ENCODE measurements at places on chromosomes 7 and 10.

GRCh38 chr7:131182446-131183058, 145.1 kb upstream of the MKLN1 start:
- no peak for DNase-seq

DNA sequence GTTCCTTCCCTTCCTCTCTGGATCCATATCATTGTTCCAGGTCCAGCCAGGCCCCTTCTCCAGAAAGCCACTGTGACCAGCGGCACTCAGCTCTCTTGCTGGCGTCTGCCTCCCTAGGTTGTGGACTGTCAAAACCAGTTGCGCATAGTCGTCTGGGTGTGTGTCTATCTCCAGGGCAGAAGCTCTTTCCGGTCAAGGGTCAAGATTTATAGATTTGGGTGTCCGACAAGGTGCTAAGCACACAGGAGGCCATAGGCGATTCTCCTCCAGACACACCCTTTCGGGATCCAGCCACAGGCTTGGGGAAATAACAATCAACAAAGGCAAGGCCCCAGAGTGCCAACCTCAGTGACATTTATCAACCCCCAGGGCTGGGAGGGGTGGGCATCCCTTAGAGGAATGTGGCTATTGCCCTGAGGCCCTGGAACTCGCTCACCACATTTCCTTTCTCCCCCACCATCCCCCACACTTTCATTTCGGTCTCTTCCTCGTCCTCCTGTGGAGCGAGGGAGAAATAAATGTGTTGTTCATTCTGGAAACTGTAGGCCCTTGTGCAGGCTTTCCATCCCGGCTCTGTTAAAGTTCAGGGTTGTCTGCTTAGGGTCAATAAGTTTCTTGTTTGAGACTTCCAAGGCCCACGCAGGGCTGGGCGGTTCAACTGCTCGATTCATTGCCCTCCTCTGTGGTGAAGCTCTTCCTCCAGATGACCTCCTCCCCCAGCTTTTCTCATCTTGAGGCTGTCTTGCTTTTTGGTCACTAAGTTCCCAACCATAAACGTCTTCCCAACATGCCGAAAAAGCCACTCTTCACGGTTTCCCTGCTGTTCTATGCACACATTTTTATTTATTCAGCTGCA, 57.9 kb downstream of the AFAP1L2 start:
- no peak for DNase-seq

DNA sequence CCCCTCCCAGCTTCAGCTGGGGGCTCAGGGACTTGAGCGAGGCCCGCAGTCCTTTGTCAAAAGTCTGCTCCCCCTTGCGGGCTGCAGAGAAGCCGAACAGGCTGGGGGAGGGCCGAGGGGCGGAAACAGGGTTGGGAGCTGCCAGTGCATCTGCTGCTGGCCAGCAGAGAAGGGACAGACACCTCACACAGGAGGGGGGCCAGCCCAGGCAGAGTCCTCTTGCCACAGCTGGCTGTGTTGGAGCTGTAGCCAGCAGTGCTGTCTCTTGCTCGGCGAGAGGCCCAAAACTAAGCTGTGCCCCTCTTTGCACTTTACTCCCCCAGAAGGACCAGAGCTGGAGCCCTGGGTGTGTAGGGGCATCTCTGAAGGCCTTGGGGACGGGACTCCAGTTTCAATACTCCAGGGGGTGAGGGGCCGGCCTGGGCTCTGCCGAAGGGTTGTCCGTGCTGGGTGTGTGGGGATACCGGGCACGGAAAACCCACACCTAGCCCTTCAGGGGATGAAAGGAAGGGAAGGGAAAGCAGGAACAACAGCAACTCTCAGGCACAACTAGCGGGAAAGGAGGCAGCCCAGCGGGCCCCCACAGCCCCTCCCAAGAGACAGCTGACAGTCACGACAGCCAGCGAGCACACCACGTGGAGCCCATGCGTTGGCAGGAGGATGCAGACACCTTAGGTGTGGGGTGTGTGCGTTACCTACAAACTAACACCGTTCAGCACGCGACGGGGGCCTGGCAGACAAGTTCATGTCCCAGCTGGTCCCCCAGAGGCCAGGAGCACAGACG, 17.8 kb downstream of the YKT6 start:
- DNase-seq, result no peak

DNA sequence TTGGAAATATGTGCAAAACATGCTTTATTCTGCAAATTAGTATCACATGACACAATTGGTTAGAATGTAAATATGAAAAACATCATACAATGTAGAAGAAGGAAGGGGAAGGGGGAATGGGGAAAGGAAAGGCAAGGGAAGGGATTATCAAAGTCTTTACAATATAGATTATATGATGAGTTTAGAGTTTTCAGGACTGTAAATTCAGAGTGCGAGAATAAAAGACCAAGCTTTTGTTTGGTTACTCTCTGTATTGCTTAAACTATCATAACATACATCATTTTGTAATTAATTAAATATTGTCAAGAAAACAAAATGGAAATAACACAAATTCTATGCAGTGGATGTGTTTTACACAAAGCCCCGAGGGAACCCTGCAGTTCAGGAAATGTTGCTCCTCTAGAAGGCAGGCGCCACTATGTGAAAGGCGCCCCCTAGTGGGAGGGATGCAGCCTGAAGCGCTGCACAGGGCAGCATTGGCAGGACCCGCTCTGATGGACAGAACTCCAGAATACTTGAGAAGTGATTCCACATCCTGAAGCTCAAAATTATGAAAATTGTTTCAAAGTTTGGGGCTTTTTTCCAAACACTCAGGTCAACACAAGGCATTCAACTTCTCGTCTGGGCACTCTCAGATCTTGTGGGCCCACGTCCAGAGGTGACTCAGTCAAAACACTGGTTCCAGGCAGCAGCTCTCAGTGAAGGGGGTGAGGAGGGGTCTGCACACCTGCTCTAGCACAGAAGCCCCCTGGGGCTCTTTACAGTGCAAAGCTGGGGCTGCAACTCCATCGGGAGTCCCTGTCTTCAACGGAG, 31.6 kb upstream of the TMEM254 start:
- DNase-seq, result peak; percentile 78

- DNase-seq, result no peak
These were observed 37.9 kb upstream of the ABCB5 start for GRCh38 chr7:20577441-20578071.

GRCh38 chr7:103593691-103594090, 147.7 kb upstream of the SLC26A5 start:
- DNase-seq, result no peak

- no peak for DNase-seq
These were observed 293.9 kb downstream of the BAMBI start for GRCh38 chr10:28971255-28971654.

DNA sequence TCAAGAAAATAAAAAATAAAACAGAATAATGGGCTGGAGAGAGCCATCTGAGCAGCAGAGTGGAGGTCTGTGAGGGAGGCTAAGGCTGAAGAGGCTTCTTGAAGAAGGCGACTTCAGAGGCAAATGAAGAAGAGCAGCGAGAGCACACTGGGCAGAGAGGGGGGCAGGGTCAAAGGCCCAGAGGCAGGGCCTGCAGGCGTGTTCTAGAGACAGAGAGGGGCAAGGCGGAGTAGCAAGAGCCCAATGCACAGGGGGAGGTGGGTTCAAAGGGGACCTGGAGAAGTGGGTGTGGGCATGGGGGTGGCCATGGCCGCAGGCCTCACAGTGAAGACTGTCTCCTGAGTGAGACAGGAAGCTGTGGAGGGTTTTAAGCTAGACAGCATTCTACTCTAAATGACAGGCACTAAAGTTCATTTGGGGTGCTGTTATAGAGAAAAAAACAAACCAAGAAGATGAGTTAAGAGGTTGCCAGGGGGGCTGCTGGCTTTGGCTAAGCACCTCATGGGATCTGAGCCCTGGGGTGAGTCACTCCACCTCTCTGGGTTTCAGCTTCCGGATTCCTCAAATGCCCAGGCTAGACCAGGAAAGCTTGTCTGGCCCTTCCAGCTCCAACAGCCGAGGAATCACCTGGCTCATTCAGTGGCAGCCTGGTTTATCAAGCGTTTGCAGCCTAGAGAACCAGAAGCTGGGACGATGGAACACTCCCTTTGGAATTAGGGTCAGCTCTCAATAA, 81.7 kb downstream of the DLG5 start:
- DNase-seq, result no peak

DNA sequence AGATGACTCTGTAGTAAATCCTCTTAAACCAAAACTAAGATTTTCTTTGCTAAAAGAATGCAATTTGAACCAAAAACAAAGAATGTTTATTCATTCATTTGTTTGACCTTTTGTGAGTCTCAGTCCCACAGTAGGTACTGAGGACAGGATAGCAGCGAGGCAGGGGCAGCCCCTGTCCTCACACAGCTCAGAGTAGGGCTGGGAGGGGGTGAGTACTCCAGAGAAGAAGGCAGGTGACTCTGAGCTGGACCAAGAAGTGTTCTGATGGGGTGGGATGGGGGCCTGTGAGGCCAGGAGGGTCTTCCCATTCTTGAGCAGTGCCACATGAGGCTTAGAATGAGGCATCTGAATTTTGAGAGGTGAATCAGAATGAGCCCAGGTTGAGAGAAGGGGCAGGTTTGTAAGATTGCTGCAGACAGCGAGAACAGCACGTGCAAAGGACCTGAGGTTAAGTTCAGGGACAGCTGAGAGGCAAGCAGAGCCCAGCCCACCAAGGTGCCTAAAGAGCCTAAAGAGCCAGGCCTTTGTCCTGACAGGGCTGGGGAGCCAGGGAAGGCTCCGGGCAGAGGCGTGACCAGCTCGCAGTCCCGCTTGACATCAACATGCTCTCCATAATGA, 56.9 kb upstream of the CHST15 start:
- DNase-seq, result no peak

GRCh38 chr10:1378473-1378872, 322.3 kb downstream of the WDR37 start:
- DNase-seq, result no peak

DNA sequence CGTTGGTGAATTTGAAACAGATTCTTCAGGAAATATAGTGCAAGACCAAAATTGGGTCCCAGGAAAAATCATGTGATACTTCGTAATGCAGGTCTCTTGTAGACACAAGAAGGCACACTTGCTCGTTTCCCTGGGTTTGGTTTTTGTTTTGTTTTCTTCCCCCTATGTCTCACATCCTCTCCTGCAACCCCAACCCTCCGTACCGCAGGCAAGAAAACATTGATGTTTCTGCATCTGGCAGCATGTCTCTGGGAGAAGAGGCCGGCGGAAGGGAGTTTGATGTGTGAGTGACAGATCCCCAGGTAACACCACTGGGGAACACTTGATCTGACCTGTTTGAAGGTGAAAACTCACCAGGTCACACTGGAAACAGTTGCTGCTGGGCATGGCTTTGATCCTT, 718.5 kb downstream of the AUTS2 start:
- no peak for DNase-seq

DNA sequence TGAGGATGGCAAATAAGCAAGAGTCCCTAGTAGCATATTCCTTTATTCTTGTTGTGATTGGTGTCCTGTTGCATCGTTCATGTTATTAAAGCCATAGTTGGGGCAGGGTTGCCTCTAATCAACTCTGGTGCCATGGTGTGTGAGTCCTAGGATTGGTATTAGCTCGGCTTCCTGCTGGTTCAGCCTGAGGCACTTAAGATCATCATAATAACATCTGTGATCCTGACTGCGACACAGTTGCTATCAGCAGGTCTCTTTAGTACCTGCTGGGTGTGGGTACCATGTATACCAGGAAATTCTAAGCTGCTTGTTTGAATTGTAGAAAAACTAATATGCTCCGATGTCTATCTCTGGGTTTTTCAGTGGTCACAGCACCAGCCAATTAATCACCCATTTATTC, 1.6 kb downstream of the WEE2 start:
- no peak for DNase-seq

DNA sequence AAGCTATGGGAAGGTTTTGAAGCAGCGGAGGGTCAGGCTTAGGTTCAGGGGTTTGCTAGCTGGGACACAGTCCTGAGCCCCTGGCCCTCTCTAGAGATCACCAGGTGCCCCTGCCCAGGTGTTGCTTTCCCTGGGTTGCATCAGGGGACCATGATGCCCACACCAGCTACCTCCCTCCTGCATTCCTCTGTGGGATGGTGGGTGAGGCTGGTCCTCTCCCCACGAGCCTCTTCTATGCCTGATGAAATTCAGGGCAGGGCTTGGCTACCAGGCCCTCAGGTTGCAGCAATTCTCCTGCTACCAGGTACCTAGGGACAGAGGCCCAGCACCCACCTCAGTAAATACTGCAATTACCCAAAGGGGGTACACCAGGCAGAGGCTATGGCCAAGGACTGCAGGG, 10.8 kb upstream of the SLC29A3 start:
- DNase-seq, result no peak

DNA sequence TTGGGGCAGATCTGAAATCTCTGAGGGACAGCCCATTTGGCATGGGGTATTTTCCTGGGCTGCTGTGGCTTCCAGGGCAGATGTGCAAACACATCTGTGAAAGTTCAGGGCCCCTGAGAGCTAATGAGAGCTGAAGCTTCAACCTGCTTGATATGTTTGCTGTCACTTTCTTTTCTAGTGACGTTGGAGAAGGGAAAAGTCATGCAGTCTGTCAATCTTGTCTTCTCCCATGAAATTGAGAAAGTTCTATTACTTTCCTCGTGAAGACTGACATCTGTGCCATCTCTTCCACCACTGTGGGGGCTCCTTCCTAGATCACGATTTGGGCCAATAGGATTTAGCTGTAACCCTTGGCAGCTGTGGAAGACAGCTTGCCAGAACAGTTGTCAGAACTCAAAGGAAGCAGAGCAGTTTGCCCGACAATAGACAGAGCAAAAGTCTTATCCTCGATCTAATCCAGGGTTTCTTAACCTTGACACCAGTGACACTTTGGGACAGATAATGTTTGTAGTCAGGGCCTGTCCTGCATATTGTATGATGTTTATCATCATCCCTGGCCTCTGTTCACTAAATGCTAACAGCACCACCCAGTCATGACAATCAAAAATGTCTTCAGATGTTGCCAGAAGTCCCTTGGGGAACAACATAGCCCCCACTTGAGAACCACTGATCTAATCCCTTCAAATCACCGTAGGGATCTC, 586.5 kb downstream of the LRMDA start:
- DNase-seq, result no peak

DNA sequence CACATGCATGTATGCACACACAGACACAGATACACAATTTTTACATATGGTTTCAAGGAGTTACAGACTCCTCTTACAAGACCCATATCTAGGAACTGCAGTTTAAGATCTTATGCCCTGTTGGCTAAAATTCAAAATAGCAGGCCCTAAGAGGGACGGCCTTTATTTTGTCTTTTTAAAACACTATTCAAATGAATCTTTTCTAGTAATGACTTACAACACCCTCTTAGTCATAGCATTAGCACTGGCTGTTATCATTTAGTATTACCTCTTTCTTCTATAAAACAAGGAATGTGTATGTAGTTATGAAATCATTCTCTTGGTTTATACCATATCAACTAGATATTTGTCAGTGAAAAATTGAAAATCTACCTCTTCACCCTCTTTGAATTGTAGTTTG, 15.3 kb downstream of the PAPSS2 start:
- DNase-seq, result no peak

- DNase-seq, result no peak
These were observed 618.6 kb downstream of the SUGCT start for GRCh38 chr7:40753455-40753854.

Data from common myeloid progenitor, CD34-positive (primary cell).